Hepatocyte (in vitro differentiated cells): ENCODE measurements at places on chromosomes 13 and 19. TPM values are rescaled to one million over a fixed set of nuclear protein-coding genes. Genes with fewer than 3 reads are reported as not detected.

DNA sequence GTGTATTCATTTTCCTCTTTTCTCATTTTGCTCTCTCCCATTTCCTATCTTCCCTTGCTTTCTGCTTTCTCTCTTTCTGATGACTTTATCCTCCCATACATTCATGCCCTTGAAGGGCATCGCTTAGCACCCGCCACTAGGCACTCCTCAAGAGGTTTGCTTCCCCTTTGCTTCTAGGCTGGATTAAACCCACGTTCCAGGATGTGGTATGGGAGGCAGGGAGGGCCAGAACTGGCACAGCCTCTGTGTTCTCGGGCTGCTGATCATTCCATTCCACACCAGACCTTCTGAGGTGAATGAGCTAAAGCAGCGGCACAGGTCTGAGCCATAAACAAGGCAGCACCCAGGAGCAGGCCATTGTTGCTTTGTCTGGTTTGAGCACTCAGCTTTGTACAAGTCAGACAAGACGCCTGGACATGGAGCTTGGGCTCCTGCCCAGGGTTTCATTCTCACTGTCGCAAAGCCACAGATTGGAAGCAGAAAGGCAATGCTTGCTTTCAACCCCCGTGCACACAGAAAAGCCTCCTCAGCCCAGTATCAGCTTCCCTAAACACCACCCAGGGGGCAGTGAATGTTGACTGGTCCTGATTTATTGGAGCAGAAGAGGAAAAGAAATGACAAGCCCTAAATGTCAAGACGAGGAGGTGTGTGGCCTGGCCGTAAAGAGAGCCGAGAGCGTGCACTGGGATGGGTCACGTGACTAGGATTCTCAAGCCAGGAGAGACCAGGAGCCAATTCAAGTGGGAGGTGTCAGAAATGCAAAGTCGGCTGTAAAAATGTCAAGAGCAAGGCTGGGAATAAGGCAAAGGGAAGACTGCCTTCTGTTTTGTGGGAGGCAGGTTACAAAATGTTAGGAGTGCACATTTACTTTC lies 218.0 kb upstream of the SERP2 start:
- peak; percentile 83 for DNase-seq

- peak; percentile 14 for DNase-seq
Observed at GRCh38 chr13:81874253-81874652, 1533.3 kb upstream of the SPRY2 start.

- no peak for DNase-seq
Observed at GRCh38 chr13:19605161-19605955, 28.1 kb upstream of the MPHOSPH8 start.

Gene KLK4
- not detected in 2 replicates for total RNA-seq

Gene ZNF628
- 2.2 and 4.7 TPM in 2 replicates for total RNA-seq

Gene CGB1
- not detected in 2 replicates for total RNA-seq
